ENCODE measurements at places on chromosomes 1 and 21.

- DNase-seq: no peak
These were observed 55.5 kb downstream of the MAB21L3 start for GRCh38 chr1:116166655-116167054.

GRCh38 chr1:203453616-203454015 is 22.0 kb upstream of the PRELP start:
- no peak for DNase-seq

DNA sequence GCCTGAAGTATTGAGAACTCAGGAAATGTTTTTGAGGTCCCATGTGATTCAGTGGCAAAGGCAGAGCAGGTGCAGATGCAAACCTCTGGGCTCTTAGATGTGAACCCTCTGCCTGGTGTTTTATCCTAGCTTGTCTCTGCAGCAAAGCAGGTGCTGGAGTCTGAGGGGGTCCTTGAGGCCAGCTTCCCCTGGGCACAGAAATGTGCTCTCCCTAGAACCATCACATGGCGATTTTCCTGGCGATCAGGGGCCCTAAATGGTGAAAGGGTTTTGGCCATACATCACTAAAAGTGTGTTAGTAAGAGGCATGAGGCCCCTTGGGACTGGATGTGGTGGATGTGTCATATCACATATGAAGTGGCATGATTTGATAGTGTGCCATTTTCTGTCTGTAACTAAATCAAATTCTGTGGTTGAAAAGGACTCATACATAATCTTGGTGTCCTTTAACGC is 144.8 kb downstream of the ST6GALNAC3 start:
- no peak for DNase-seq

DNA sequence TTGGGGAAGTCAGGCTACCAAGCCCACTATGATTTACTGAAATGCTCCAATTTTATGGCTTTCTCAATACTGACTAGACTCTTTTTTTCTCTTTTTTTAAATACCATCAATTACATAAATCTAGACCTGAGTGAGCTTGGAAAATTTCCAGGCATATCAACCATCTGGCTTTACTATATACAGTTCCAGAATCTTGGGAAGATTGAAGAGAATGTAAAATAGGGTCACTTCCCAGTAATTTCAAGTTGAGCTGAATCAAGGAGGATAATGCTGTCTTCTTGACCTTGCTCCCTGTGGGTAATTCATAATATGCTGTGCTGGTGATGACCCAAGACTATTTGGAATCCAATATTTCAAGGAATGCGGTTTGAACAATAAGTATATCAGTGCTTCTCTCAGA is 108.1 kb downstream of the MAP3K21 start:
- DNase-seq: no peak

- no peak for DNase-seq
These were observed 11.3 kb downstream of the AUNIP start for GRCh38 chr1:25847929-25848328.

DNA sequence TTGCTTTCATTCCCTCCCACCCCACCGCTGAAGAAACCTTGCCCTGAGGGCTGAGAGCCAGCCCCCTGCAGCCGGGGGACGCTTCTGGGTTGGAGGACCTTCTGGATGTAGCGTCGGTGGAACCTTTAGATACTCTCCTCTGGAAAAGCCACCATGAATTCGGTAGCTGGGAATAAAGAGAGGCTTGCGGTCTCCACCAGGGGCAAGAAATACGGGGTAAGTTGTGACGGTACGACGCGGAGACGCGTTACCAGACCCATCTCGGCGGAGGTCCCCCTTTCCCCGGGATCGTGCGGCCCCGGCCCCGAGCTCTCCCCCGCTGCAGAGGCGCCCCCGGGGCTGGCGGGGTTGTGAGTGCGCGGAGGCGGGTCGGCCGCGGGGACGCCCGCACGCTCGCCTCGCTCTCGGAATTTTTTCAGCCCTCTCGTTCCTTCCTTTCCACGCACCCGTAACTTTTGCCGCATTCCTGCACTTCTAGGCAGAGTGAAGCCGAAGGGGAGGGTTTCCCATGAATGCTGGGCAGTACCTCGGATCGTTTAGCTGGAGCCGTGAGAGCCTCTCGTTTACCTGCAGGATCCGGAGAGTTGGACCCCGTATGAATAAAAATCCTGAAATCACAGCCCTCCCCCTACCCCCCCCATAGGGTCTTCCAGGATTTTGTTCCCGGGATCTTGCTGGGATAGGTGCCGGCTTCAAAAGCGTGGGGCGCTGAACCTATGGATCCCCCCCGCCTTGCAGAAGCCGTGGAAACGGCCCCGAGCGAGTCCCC is 671 bp downstream of the KIF26B start:
- DNase-seq: peak; percentile 43

DNA sequence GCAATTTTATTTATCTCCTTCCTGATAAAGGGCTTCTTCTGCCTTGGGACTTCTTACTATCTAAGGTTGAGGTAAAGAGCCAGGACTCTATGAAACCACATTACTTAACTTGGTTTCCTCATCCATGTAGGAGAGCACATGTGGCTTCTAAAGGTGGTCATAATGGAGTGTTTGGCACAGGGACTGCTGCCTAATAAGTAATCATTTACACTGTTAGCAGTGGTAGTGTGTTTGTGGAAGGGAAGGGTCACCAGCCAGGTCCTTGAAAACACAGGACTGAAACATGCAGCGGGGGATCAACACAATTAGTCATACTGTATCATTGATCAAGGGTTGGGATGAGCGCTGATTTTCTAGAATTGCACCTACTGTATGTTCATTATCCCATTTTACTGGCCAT is 59.6 kb downstream of the UCK2 start:
- no peak for DNase-seq

DNA sequence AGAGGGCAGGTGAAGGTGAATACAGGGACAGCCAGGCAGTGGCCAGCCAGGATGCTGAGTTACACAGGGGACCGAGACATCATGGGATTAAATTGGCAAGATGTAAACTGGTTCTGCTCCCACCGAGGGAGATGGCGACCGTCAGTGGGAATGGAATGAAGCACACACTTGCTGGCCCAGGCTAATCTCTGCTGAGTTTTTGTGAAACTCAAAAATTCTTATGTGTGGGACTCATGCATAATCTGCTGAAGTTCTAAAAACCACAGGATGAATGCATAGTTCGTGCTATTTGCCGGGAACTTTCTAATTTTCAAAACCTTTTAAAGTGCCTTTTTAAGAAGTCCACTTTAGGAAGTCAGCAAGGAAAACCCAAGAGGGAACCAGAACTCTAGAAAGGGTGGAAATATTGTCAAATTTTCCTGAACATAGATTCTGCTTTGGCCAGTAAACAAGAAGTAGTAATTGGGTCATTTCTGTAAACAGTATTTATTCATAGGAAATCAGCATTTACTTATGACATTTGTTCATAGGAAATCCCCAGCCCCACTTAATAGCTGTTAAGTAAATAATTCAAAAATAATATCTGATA is 85.4 kb upstream of the ROR1 start:
- no peak for DNase-seq

- peak; percentile 29 for DNase-seq
These were observed 26.1 kb upstream of the LAMC2 start for GRCh38 chr1:183159960-183160359.

DNA sequence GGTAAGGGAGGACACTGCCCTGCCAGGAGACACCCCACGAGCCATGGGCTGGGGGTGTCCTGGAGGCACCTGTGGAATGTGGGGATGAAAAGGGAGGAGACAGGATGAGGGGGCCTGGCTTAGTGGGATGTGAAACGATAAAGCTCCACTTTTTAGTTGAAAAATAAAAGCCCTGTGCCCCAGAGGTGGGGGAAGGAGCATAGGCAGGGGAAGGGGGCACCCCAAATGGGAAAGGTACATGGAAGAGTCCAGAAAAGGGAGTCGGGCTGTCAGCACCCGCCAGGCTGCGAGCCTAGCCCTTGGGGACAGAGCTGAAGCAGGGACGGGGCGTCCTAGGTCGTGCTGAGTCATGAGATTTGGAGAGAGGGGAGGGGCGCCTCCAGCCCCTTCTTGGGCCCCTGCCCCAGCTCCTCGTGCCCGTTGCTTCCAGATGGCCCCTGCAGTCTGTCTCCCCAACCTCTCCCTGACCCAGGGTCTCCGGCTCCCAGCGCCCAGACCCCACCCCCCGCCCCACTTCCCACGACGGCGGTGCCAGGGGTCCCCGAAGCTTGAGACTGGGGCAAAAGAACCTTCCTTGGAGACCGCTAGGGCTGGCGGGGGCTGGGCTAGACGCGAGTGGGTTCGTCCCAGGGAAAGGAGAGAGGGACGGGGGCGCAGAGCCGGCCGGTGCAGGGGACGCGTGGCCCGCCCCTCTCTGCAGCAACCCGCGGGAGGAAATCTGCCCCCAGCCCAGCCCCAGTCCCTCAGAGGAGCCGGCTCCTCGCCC is 795 bp downstream of the SYT2 start:
- DNase-seq: no peak

GRCh38 chr1:45833361-45833760 is 29.9 kb downstream of the MAST2 start:
- no peak for DNase-seq

Measured in NCI-H2081 (cell line).